D341Med (cell line): ENCODE measurements at places on chromosomes 6 and 20.
A peak's percentile ranks its signal among the peaks of the same experiment; 100 is the strongest.

GRCh38 chr6:53581173-53581773 is 36.4 kb upstream of the GCLC start:
- DNase-seq = no peak

DNA sequence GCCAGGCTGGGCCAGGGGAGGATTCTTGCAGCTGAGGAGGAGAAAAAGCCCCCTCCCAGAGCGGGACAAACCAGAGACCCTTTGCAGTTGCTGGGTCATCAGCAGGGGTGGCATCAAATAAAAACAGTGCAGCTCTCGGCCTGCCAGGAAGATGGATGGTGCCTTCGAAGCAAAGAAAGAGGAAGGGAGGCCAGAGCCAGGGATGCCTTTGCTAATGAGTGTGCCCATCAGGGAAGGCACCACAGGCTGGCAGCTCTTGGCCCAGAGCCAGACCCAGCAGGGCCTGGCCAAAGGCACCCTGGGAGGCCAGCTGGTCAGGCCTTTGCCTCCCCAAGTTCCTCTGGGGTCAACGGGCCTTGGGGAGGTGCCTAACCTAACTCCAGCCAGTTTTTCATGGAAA is 26.3 kb upstream of the ZNF318 start:
- no peak for DNase-seq

DNA sequence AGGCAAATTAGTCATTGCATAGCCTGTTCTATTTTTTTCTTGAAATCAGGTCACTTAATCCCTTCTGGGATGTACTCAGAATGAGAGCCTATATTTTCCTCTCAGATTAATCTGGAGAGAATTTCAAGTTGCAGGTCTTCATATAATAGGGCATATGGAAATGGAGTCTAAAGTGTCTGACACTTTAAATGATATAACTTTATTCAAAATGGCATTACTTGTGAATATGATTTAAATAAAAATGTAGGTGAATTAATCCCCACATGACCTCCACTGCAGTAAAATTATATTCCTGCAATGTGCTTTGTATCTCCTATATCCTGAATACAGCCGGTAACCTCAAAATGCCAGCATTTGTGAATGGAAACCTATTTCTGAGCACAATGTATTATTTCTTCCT is 172.5 kb upstream of the BTBD3 start:
- DNase-seq = no peak

GRCh38 chr6:10472634-10473033 is 48.5 kb upstream of the GCNT2 start:
- DNase-seq = no peak

DNA sequence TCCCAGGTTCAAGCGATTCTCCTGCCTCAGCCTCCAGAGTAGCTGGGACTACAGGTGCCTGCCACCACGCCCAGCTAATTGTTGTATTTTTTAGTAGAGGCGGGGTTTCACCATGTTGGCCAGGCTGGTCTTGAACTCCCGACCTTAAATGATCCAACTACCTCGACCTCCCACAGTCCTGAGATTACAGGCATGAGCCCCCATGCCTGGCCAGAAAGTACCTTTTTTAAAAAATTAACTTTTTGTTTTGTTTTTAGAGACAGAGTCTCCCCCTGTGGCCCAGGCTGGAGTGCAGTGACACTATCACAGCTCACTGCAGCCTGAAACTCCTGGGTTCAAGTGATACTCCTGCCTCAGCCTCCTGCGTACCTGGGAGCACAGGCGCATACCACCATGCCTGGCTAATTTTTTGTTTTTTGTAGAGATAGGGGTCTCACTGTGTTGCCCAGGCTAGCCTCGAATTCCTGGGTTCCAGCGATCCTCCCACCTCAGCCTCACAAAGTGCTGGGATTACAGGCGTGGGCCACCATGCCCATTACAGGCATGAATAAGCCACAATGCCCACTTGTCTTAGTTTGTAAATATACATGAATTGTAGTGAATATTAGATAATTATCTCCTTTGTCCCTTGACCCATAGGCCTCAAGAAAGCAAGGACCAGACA is 17.4 kb upstream of the EEF1A1 start:
- no peak for DNase-seq

DNA sequence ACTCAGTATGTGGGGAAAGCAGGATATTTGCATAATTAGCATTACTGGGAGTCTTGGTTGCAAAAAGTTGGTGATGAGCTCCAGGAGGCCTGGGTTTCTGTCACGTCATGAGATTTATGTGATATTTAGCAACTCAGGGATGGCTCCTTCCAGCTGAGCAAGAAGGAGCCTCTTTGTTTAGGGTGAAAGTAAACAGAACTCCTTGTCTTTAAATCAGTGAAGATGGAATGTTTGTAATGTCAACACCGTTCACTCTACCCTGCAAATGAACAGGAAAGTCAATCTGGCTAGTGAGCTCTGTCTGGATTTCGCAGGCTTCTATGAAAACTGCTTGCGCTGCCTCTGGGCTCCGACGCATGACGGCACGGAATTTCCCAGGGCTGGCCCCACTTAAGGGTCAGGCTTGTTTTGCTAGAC is 86.9 kb downstream of the PXDC1 start:
- DNase-seq = no peak

- DNase-seq = no peak
Measured at GRCh38 chr20:10939331-10939941, 265.6 kb upstream of the JAG1 start.

DNA sequence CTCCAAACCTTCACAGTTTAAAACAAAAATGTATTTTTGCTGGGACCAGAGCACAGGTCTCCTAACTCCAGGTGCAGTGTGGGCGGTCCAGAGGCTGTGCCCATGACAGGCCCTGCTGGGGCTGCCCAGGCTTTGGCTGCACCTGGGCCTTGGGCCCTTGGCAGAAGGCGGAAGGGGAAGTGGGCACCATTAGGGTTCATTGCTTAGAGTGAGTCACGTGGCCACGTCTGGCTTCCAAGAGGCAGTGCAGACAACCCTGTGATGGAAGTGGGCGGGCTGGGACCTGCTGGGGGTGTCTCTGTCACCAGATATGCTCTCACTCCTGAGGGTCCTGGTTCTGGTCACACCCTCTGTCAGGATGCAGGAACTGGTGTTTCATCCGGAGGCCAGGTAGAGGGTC is 302.2 kb downstream of the QKI start:
- DNase-seq = no peak

- DNase-seq = no peak
Measured at GRCh38 chr6:35519313-35520015, 6.8 kb upstream of the TULP1 start.

GRCh38 chr20:16803965-16804792 is 56.0 kb downstream of the OTOR start:
- DNase-seq = peak; percentile 76

GRCh38 chr20:2871111-2871465 is 2.2 kb upstream of the PTPRA start:
- no peak for DNase-seq

- DNase-seq = no peak
Measured at GRCh38 chr6:56242346-56242745, 5.0 kb downstream of the COL21A1 start.

DNA sequence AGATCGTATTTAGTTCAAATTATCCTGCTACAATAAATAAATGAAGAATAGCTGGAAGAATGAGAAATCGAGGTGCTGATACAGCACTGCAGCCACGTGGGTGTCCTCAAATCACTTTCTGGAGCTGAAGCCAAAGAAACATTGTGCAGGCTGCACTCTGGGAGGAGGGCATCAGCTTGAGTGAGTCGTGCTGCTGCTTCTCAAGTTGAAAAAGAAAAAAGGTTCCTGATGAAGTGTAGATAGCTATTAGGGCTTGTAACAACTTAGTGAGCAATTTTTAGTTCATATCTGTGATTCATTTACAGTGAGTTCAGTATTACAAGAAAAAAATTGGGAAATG is 40.5 kb downstream of the DSE start:
- no peak for DNase-seq

- DNase-seq = no peak
Measured at GRCh38 chr6:160973311-160974250, 18.0 kb upstream of the MAP3K4 start.

DNA sequence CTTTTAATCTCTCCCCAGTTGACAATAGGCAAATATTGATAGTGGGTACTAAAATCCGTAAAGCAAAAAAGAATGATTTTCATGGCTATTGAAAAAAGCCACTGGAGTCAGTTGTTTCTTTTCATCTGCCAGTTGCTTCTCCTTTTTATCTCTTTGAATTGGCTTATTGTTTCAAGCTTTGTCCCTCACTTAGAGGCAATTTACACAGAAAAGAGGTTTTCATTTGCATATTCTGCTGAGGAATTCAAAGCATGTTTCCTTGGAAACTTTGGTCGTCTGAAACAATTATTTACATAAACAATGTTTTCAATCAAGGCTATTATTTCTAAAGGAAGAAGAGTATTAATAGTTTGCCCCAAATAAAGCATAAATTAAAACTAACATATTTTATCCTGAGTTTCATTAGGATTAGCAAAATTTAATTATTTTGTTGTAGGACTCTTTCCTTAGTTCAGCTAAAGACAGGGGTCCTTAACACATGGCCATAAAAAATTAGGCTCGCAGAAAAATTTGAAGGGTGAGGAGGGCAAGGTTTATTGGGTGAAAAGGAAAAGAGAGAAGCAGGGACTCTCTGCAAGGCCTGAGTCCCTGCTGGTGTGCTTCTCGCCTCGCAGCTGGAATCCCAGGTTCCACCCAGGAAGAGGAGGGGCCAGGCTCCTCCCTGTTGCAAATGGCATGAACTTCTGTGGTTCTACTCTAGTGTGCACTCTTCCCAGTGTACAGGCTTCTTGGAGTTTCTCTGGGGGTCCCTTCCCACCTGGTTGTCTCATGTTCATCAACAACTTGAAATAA is 138.8 kb upstream of the LAMA2 start:
- no peak for DNase-seq

- no peak for DNase-seq
Measured at GRCh38 chr6:145660676-145661075, 74.6 kb downstream of the EPM2A start.

- DNase-seq = no peak
Measured at GRCh38 chr6:10420546-10421157, 5.8 kb upstream of the TFAP2A start.

GRCh38 chr6:69422475-69422874 is 374.3 kb downstream of the LMBRD1 start:
- DNase-seq = peak; percentile 16

DNA sequence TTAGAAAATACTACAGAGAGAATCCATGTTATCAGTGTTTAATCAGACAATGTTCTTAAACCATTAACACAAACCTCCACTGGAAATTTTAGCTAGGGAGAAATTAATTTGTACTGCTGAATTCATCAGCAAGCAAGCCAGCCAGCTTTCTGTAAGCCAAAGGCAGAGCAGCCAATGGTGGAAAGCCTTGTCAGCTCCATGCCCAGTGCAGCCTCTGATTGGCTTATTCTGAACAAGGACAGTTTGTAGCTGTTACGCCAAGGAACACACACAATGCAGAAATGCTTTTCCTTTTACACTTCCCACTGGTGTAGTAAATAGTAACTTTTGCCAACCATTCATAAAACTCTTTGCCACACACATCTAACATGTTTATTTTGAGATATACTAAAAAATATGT is 265.0 kb downstream of the TENT5A start:
- no peak for DNase-seq

- DNase-seq = no peak
Measured at GRCh38 chr6:30612213-30612612, 4.8 kb downstream of the PPP1R10 start.

- no peak for DNase-seq
Measured at GRCh38 chr6:37021356-37022129, 16.1 kb downstream of the FGD2 start.

- no peak for DNase-seq
Measured at GRCh38 chr6:142783499-142783898, 161.5 kb downstream of the HIVEP2 start.

GRCh38 chr20:46034039-46034438 is 5.0 kb downstream of the SLC12A5 start:
- DNase-seq = no peak

- DNase-seq = no peak
Measured at GRCh38 chr6:2147766-2148448, 97.5 kb downstream of the GMDS start.

- no peak for DNase-seq
Measured at GRCh38 chr6:18425218-18425617, 38.1 kb downstream of the RNF144B start.
